ENCODE measurements at places on chromosomes 5 and 9.

DNA sequence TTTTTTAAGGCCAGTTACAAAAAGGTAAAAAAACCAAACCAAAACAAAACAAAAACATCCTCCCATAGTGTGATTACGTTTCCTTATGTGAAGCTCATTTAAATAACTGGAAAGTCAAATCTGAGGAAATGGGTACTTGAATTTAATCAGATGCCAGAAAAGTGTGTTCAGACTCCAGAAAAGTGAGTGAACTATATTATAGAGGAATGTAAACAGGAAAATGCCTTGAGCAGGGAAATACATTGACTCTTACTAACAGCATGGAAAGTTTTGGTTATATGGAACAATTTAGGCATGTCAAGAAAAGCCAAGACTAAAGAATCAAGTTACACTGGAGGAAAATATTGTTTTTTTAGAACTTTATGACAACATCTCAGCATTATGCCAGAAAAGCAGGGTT, 37.8 kb upstream of the RNF20 start:
- DNase-seq, result no peak

- DNase-seq, result no peak
These were observed 429.5 kb downstream of the EBF1 start for GRCh38 chr5:158670201-158670600.

GRCh38 chr9:85009251-85009650, 339.7 kb downstream of the NTRK2 start:
- DNase-seq, result no peak

GRCh38 chr5:83900306-83900705, 179.7 kb upstream of the HAPLN1 start:
- no peak for DNase-seq

GRCh38 chr5:132896685-132897084, 23.2 kb downstream of the LEAP2 start:
- DNase-seq, result no peak

DNA sequence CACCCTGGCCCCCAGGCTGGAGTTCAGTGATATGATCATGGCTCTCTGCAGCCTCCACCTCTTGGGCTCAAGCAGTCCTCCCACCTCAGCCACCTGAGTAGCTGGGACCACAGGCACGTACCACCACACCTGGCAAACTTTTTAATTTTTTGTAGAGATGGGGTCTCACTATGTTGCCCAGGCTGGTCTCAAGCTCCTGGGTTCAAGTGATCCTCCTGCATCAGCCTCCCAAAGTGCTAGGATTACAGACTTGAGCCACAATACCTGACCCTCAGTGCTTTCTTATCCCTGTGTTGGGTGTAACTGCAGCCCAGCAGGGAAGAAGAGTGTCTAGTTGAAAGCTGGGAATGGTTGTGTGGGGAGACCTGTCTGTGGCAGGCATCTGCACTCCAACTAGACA, 10.9 kb downstream of the PTPA start:
- DNase-seq, result no peak

GRCh38 chr5:163612358-163613149, 107.1 kb downstream of the MAT2B start:
- DNase-seq, result no peak

- no peak for DNase-seq
These were observed 135.0 kb upstream of the STC2 start for GRCh38 chr5:173463207-173463606.

GRCh38 chr5:122846051-122846550, 688 bp downstream of the SNX24 start:
- no peak for DNase-seq

GRCh38 chr5:115393239-115393638, 96.8 kb upstream of the CCDC112 start:
- DNase-seq, result no peak

- DNase-seq, result no peak
These were observed 4.4 kb downstream of the RIMOC1 start for GRCh38 chr5:41908374-41909079.

DNA sequence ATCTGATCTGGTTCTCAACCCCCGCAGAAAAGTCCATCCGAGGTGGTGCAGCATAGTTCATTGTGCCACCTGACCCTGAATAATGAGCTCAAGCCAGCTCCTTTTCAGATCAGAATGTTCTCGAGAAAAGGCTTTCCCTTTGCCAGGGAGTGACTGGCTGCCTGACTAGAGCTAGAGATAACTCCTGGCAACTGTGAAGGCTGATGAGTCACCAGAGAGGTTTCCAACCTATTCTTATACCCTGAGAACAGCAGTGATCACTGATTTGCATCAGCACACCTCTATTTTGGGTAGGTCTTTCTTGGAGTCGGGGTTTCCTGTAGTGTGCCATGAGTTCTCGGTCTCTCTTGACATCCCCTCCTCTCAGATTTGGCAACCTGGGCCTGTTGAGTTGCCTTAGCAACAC, 127.9 kb downstream of the PIK3R1 start:
- no peak for DNase-seq

DNA sequence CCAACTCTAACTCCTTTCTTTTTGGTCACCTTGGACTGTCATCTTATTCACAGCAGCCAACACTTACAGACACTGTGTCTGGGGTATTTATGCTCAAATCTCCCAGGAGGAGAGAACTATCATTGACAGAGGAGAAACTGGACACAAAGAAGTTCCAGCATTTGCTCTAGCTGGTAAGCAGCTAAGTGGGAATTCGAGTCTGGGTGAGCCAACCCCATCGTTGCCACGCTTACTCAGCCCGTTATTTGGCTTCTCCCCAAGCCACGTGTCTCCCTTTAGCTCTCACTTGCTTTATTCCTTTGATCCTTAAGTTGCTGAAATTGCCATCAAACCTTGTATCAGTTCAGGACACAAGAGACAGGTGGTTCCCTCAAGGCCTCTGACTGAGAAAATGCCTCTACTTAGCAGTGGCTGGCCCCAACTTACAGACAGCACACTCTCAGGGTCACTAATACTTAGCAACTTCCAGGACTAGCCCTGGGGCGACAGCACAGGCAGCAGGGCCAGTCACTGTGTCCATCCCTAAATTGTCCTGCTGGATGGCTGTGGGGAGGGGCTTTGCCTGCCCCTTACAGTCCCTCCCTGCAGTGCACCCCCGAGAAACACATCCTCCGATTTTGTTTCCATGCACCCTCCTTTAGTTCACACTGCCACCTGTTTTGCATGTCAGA, 1.4 kb downstream of the SLC36A2 start:
- DNase-seq, result no peak
